Cortex of kidney (tissue), 1 donor: ENCODE measurements at places on chromosomes 12 and 14.

- DNase-seq, result no peak
Observed at GRCh38 chr12:68013181-68013580, 23.9 kb downstream of the IFNG-AS1 start.

DNA sequence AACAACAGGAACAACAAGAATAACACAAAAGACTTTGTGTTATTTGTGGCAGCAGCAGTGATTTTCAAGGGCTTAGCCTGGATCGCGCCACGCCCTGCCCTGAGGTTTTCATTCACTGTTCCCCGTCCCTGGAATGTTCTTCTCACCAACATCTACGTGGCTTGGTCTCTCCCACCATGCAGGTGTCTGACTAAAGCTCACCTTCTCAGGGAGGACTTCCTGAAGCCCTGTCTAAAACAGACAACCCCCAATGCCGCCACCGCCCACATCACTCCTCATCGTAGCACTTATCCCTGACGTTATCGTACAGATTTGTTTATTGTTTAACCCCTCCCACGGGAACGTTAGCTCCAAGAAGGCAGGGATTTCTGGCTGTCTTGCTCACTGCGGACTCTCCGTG, 40.4 kb downstream of the P2RX4 start:
- DNase-seq, result no peak

GRCh38 chr12:130856088-130856487, 15.8 kb upstream of the RAN start:
- DNase-seq, result no peak

GRCh38 chr14:73344319-73344718, 107.0 kb downstream of the PAPLN start:
- DNase-seq, result no peak

GRCh38 chr12:15580431-15580830, 208.8 kb downstream of the EPS8 start:
- DNase-seq, result no peak

DNA sequence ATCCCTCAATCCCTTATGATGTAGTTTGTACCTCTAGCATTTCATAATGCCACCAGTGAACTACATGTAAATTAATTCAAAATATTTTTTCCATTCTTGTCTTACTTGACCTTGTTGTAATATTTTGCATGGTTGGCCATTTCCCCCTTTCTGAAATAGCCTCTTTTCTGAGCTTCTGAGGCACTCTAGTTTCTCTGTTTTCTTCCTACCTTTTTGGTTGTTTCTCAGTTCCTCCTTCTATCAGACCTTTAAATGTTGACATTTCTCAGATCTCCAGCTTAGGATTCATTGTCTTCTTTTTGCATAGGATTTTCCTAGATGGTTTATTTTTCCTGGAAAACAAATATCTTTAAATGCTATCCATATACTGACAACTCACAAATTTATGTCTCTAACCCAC, 9.8 kb upstream of the RMST start:
- DNase-seq, result no peak

- DNase-seq, result no peak
Observed at GRCh38 chr14:73003681-73004080, 23.2 kb downstream of the ZFYVE1 start.

DNA sequence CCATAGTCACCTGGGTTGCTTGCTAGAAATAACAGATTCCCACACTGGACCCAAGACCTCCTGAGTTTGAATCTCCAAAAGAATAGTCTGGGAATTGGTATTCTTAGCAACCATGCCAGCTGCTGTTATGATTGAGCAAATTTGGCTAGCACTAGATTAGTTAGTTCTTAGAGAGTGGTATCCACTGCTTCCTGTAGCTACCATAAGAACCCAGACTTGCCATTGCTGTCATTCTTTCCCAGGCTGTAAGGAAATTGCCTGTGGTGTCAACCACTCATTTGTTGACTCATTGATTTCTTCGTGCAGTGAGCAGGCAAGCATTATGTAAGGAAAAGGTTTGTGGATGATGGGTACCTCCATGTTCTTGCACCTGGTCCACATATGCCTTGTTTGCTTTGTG, 201.8 kb upstream of the RGS6 start:
- DNase-seq, result no peak

DNA sequence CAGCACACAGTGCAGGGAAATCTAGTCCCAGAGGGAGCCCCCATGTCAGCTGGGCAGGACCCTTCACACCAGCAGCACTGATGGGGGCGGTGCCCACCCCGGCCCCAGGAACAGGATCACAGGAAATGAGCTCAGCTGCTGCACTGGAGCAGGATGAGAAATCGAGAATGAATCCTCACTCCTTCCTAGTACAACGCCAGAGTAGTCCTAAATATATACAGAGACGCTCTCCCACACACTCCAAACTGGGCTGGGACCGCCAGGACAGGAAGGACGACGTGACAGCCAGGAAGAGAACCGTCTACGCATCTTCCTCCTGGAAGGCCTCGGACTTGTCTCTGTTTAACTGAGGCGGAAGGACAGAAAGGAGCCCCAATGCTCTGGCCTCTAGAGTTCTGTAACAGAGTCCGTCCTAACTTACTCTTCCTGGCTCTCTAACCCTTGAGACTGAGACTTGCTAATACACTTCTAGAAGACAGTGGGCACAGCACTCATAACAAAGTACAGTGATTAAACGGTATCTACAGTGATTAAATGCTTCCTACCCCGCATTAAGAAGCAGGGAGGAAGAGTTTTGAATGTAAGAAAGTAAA, 33.4 kb downstream of the CDC42BPB start:
- DNase-seq, result no peak

DNA sequence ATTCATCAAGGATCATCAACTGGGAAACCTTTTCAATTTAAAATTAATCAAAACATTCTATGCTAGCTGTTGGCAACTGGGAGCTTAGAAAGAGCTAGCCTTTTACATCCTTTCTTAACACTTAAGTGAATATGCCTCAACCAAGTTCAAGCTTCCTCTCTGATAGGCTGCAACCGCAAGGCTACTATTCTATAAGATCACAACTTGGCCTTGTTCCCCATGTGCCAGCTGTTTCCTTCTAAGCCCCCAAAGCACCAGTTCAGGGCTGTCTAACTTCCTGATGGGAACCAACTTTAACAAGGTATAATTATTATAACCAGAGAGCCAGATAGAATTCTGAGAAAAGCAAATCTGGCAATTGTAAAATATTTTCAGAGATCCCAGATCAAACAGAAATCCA, 37.0 kb downstream of the KCNC2 start:
- DNase-seq, result no peak

GRCh38 chr14:89378119-89378518, 38.9 kb downstream of the FOXN3 start:
- DNase-seq, result no peak

- DNase-seq, result no peak
Observed at GRCh38 chr12:66049538-66050282, 80.8 kb downstream of the LLPH start.

- DNase-seq, result no peak
Observed at GRCh38 chr12:111259231-111259630, 109.7 kb downstream of the PHETA1 start.

DNA sequence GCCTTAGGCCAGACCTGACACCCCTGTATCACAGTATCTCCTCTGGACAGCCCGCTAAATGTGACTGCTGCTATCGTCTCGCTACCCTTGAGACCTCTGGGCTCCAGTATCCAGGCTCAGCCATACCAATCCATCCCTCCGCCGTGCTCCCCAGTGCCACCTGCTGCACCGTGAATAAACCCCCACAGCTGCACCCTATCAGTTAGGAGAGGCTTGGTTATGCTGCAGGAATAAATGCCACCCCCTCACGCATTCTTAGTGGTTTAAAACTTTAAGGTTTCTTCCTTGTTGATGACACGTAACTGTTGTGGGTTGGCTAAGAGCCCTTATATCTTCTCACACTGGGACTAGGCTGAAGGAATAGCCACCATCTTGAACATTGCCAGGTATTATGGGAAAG, 12.1 kb downstream of the CCDC63 start:
- no peak for DNase-seq

DNA sequence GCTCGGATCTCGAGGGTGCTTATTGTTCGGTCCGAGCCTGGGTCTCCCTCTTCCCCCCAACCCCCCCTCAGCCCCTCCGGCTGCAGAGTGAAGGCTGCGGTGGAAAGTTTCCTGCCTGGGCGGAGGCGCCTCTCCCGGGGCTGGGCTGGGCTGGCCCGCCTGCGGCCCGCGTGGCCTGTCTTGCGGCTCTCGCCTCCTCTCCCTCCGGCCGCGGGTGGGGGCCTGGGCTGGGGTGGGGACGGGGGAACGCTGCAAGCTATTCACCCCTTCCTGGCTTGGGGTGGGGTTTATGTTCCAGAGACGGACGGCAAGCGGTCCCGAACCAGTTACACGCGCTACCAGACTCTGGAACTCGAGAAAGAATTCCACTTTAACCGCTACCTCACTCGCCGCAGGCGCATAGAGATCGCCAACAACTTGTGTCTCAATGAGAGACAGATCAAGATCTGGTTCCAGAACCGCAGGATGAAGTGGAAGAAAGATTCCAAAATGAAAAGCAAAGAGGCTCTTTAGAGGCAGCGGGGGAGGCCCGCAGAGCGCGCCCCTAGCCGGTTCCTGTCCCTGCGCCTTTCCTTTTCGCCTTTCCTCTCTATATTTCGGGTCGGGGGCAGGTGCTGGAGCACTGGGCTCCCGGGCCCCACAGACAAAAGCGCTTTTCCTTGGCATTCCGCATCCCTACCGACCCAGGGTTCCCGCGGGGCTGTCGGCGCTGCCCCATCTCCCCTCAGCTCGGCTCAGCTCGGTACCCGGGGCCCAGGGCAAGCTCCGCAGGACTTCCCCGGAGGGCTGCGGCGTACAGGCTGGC, 1.3 kb downstream of the HOXC5 start:
- no peak for DNase-seq

- no peak for DNase-seq
Observed at GRCh38 chr12:108689314-108690190, 41.8 kb downstream of the CORO1C start.

DNA sequence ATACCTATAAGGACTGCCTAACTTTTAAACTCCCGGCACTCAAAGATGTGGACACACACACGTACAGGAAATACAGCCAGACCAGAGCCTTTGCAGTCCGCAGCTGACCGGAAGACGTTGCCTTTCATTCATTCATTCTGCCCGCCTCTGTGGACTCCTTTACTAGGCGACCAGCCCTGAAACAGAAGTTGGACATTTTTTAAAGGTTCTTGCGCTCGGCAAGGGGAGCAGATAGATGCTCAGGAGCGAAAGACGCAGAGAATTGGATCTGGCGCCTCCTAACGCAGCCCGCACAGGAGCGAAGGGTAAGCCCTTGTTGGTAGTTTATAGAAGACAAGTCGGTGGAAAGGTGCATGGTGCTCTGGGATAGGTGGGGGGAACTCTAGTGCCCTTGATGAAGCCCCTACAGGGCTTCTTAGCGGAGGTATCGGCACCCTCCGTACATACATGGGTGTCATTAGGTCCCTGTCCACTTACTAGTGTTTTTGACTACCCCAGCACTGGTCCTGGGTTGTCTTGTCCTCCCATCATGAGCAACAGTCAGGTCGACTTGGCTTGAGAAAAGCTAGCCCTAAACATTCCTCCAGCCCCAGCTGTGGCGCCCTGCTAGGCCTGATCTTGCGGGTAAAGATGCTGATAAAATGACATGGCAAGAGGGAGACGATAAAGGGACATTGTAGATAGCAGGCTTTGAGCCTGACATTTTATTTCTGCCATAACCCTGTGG, at the start of gene KDM2B:
TSS of gene KDM2B (minus strand) at position 65 of the 727 bp plus-strand sequence. CDS start 112 bp downstream, outside the sequence.
- DNase-seq, result no peak

- DNase-seq, result no peak
Observed at GRCh38 chr12:2557597-2557996, 237.2 kb upstream of the FKBP4 start.

- no peak for DNase-seq
Observed at GRCh38 chr12:31005944-31006361, 67.7 kb upstream of the DDX11 start.

DNA sequence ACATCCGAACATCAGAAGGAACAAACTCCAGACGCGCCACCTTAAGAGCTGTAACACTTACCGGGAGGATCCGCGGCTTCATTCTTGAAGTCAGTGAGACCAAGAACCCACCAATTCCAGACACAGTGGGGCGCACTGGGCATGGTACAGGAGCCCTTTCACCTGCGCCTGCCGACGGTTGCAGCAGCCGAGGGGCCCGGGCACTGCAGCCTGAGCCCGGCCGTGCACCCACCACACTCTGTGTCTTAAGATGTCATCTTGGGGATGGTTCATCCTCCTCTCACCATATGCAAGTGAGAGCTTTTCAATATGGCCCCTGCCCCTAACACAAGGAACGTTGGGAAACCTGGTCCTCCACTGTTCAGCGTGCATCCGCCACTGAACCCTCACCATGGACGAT, 288.3 kb downstream of the TTC8 start:
- DNase-seq, result no peak

DNA sequence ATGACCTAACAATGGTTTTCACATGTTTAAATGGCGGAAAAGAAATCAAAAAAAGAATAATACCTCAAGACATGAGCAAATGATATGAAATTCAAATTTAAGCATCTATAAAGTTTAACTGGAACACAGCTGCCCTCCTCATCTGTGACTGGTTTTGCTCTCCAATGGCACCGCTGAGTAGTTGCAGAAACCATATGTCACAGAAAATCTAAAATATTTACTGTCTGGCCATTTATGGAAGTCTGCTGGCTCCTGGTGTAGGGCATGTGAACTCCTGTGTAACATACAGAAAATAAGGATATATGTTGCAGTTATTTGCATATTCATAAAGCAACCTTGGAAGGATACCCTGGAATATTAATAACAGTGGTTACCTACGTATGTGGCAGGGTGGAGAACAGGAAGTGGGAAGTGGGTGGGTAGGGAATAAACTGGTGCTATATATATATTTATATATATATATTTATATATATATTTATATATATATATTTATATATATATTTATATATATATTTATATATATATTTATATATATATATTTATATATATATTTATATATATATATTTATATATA, 48.4 kb downstream of the LTBP2 start:
- no peak for DNase-seq

DNA sequence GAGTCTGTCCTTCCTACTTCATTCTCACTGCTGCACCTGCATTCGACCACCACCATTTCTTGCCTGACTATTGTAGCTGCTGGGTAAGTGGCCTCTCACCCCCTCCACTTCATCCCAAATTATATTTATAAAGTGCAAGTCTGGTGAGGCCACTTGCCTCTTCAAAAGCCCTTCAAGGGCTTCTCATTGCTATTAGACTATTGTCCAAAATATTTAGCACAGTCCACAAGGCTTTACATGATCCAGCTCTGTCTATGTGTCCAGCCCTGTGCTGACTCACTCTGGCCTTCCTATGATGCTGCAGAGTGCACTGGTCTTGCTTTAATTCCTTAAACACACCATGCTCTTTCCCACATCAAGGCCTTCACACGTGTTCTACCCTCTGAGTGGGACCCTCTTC, 46.0 kb downstream of the PAH start:
- DNase-seq, result no peak

DNA sequence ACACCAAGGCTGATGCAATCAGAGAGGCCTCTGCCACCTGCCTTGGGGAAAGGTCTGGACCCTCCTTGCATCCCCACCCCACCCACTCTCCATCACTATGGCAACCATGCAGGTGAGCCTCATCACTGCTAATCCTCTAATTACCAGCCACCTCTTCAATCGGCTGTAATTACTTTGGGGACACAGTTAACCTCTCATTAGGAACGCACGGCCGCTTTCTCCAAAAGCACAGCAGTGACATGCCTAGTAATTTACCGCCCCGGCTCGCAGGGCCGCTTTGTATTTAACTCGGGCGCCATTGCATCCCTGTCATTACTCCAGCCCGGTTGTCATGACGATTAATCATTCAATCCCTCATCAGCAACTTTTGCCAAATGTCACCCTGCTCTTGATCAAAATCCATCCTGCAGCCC, 36.3 kb upstream of the FAM222A start:
- no peak for DNase-seq

- DNase-seq, result no peak
Observed at GRCh38 chr12:45379261-45379660, 163.4 kb downstream of the ANO6 start.

GRCh38 chr12:132563911-132564310, 46.5 kb downstream of the LRCOL1 start:
- no peak for DNase-seq
